RCC 7860 (cell line): ENCODE measurements at places on chromosomes 7 and 10.
A peak's percentile ranks its signal among the peaks of the same experiment; 100 is the strongest.

GRCh38 chr7:132410861-132411541 is 165.3 kb downstream of the PLXNA4 start:
- DNase-seq, result no peak

- DNase-seq, result no peak
Observed at GRCh38 chr7:55190511-55191160, 171.8 kb downstream of the EGFR start.

- DNase-seq, result no peak
Observed at GRCh38 chr7:135275971-135276580, 42.4 kb downstream of the STRA8 start.

- no peak for DNase-seq
Observed at GRCh38 chr7:106639476-106640334, 21.3 kb downstream of the CCDC71L start.

- DNase-seq, result no peak
Observed at GRCh38 chr10:32446536-32447406, 831 bp downstream of the CCDC7 start.

- DNase-seq, result no peak
Observed at GRCh38 chr10:70843333-70843732, 27.6 kb downstream of the SGPL1 start.

DNA sequence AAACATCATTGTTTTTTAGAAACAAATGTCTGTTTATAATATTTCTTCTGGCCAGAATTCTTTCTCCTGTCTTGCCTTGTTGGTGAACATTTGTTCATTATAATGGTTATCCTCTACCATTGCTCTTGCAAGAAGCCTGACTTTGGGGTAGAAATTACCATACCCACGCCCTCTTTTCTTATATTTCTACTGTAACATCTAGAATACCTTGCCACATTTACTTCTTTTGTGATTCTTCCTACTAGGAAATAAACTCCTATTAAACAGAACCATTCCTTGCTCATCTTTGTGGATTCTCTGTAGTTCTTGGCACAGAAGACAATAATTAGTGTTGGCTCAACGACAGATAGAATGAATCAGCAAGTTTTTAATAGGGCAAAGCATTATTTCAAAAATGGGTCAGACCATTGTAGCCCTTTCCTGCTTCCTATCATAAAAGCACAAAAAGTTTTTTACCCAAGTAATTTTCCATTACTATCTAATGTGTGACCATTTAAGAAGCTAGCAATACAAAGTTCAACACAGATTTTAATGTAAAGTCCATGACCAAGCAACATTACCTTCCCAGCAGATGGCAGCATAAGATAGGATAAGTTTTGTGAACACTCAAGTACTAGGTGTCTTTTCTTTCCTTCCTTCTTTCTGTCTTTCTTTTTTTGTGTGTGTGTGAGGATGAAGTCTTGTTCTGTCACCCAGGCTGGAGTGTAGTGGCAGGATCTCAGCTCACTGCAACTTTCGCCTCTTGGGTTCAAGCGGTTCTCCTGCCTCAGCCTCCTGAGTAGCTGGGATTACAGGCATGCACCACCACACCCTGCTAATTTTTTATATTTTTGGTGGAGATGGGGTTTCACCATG is 270.4 kb downstream of the HGF start:
- DNase-seq, result peak; percentile 74

- DNase-seq, result peak; percentile 29
Observed at GRCh38 chr10:124916098-124916584, 25.8 kb upstream of the ZRANB1 start.

DNA sequence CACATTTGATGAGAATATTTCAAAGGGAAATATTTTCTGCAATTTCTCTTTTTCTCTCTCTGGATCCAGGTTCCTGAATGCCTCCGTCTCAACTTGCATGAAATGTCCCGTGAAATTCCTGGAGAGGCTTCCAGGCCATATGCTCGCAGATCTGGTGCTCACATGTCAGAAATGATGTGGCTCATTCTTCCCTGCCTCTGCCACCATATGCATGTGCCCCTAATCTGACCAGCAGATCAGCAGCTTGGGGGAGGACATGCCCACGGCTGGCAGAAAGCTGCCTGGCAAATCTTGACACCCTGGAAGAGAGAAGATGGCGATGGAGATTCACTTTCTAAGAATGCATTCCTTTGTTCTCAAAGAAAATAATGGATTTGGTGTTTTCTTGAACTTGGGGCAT is 490.7 kb downstream of the RPS24 start:
- DNase-seq, result no peak

- no peak for DNase-seq
Observed at GRCh38 chr7:132261327-132262159, 314.7 kb downstream of the PLXNA4 start.

GRCh38 chr10:46552526-46553237 is 3.8 kb downstream of the GPRIN2 start:
- DNase-seq, result no peak

- no peak for DNase-seq
Observed at GRCh38 chr7:30977222-30977621, 13.5 kb downstream of the GHRHR start.

GRCh38 chr7:41383596-41383995 is 319.3 kb downstream of the INHBA start:
- DNase-seq, result no peak

DNA sequence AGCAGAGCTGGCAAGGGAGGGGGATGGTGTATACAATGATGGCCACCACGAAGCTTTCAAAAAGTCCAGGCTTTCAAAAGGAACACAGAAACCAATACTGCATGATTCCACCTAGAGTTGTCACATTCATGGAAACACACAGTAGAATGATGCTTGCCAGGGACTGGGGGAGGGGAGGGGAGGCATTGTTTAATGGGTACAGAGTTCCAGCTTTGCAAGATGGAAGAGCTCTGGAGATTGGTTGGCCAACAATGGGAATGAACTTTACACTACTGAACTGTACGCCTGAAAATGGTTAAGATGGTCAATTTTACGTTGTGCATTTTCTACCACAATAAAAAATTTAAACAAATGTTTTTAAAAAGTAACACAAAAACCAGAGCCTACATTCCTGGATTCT is 104.5 kb upstream of the KDM7A start:
- DNase-seq, result no peak

DNA sequence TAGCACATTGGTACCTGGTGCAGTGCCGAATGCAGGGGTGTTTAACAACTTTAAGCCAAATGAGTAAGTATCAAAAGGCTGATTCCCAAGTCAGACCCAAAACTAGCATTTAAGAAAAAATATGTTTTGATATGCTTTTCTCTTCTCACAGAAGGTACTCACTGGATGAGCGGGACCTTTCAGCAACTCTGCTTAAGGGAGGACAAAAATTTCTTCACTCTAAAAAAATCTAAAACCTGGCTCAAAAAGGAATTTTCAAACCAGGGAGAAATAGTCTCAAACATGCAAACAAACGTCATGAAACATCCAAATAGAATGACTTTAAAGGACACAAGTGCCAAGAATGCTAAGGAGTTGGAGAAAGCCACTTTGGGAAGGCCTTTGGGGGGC is 962.1 kb downstream of the KCNMA1 start:
- no peak for DNase-seq

- DNase-seq, result no peak
Observed at GRCh38 chr7:128152721-128153120, 88.4 kb upstream of the LEP start.

- DNase-seq, result no peak
Observed at GRCh38 chr10:115606086-115606485, 512.9 kb downstream of the ATRNL1 start.

GRCh38 chr10:25701652-25702051 is 232.4 kb upstream of the MYO3A start:
- no peak for DNase-seq

DNA sequence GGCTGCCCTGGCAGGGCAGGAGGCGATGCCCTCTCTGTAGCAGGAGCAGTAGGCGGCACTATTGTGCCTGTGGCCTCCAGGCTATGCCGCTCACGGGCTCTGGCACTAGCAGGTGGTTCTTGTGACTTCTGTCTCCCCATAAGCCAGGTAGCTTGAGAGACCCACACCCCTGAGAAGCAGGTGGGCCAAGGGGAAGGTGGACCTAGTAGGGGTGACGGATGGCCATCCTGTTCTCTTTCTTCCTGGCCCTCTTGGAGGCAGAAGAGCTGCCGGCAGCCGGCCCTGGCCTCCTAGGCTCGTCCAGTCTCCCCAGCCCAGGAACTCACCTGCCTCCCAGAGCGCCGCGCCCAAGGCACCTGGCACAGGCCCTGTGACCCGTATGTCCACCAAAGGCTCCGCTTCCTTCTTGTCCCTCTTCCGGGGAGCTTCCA is 15.4 kb downstream of the MMRN2 start:
- DNase-seq, result no peak

GRCh38 chr10:132606536-132607316 is 69.1 kb downstream of the INPP5A start:
- DNase-seq, result no peak

DNA sequence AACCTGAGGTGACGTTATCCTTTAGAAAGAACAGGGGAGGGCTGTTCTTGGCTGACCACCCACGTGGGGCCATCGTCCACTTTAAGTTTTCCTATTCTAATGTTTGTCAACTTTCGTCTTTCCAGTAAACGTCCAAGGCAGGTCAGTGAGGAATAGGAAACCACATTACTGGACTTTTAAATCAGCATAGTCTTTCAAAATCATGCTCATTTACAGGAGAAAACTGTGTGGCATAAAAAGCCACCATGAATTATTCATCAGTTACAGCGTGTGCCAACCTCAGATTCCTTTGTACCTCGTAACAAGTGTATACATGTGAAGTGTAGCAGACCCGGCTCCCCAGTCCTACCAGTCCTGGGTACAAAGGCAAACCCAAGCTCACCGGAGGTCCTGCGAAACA is 25.1 kb upstream of the ABLIM1 start:
- DNase-seq, result peak; percentile 15

DNA sequence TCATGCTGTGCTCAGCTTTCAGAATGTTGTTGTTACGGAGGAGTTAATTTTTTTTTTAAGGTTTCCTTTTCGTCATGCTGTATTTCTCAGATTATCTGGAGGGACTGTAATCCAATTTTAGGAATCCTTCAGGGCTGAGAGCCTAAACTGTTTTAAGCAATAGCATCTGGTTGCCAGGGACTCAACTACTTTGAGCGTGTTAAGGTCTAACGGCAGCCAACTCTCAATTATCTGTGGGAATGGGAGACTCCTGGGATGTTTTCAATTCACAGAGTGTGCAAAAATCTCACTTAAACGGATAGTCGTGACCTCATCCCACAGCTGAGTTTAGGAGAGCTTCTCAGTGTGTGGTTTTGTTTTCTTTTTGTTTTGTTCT is 291.7 kb downstream of the AUTS2 start:
- no peak for DNase-seq

DNA sequence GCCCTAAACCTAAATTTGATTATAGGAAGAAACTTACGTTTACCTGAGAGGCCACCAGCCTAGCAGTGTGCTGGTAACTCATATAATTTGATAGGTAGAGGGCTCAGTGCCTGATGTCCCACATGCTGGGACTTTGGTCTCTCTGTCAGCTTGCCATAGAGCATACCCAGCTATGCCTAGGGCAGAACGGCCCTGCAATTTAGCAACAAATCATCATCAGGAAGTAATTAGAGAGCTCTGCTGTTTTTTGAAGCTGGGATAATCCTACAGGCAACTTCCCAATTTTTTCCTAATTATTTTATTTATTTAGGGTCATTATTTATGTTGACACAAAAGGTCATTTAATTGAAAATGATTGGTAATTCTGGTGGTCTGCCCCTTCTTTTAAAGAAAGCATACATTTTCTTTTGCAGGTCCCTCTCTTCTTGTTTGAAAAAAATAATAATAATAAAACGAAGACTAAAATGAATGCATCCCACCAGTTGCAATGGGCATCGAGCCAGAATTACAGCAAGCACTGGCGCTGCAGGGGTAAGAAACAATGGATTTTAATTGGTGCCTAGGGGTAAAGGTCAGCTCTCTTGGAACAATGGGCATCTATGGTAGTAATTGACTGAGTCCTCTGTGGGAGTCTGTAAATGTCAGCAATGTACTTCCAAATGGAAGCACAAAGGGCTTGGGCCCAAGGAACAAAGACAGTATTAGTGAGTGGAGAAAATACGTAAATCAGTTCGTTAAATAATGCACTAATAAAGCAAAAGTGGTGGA is 348.0 kb downstream of the SORCS1 start:
- no peak for DNase-seq

- DNase-seq, result no peak
Observed at GRCh38 chr7:57216340-57216739, 84.1 kb upstream of the ZNF479 start.

DNA sequence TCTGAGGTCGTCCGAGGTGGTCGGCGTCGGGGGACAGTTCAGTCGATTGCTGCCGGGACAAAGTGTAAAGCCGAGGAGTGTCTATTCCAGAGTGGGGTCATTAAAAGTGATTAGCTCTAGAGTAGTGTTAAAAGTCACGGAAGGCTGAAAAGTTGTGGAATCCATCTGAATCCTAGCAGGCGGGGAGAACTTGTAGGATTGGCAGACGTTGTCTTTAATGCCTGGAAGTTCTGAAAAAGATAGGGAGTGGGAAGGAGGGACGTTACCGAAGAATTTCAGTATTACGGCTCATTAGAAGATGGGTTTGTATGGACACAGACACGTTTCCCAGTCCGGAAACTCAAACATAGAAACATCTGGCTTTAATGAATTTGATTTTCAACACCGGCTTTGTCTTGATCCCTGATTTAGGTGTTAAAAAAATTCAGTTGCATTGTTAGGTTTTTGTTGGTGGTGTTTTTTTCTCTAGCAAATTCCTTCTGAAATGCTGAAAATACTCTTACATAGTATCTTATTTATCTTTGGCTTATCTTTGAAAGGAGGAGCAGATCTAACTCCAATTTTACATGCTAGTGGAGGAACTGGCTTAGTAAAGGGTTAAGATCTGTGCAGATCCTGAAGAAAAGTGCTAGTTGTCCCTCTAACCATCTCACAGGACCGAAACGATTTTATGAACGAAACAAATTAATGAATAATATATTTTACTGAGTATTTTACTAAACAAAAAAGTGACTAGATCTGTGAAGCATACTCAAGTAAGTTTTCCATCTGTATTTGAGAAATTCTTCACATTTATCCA is 900 bp downstream of the MKLN1 start:
- DNase-seq, result no peak

DNA sequence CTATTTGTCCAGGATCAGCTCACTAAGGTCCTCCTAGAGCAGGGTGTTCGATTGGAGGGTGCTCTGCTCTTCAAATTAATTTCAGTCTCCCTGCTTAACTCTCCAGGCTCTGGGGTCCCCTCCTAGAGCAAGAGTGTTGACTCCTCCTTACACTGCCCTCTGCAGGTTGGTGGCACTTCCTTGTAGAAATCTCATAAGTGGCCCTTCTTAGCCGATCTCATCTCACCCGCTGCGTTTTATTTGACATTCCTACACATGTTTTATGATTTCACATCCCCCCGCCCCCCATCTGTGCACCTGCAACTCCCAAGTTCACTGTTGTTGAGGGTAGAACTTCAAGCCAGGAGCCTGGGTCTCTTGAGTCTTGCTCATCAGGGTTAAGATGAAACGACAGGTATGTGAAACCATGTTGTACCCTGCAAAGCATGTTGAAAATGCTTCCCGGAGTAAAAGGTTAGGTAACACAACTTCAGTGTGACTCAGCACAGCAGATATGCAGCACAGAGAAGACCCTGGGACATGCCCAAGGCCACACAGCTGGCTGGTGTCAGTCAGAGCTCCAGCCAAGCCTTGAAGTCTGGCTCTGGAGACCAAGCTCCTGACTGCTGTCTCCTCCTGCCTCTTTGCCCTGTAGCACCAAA is 171.2 kb downstream of the PRKAG2 start:
- DNase-seq, result peak; percentile 56
